ENCODE measurements at places on chromosomes 11 and 22. TPM values are rescaled to one million over a fixed set of nuclear protein-coding genes. Genes with fewer than 3 reads are reported as not detected.

Gene MFNG
- 94.0 TPM for total RNA-seq

Gene C1QTNF5
- not detected for total RNA-seq

DNA sequence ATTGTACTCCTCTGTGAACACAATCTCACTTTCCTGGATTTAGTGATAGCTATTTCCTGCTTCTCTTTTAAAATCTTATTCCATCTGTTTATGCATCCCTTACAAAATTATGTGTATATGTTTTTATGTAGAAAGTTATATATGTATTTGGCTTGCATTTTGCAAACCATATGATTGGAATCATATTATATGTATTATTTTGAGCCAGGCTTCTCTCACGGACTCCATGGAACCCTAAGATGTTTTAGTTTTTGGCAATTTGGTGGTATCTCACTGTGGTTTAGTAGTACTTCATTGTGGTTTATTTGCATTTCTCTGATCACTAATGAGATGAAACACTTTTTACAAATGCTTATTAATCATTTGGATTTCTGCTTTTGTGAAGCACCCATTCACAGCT, 507.3 kb upstream of the KIRREL3 start:
- no peaks in the 10 kb centered on the region for H3K27me3 ChIP-seq
- no peak overlapping the region for H3K4me3 ChIP-seq
- DNase-seq = no peak
- no peaks in the 10 kb centered on the region for H3K4me1 ChIP-seq
- H3K27ac ChIP-seq = no peak overlapping the region

- peaks cover 3% of the 10 kb centered on the region for H3K36me3 ChIP-seq
- no peak overlapping the region for H3K27ac ChIP-seq
- H3K4me3 ChIP-seq = no peak overlapping the region
- no peaks in the 10 kb centered on the region for H3K27me3 ChIP-seq
- no peak for DNase-seq
Measured at GRCh38 chr11:2709429-2709828, 9.6 kb upstream of the KCNQ1OT1 start.

- no peak overlapping the region for H3K4me3 ChIP-seq
- DNase-seq = no peak
- H3K27me3 ChIP-seq = no peaks in the 10 kb centered on the region
- peaks cover 10% of the 10 kb centered on the region for H3K4me1 ChIP-seq
Measured at GRCh38 chr11:129825380-129825779, 9.7 kb downstream of the TMEM45B start.

All from activated T-cell treated with anti-CD3 and anti-CD28 coated beads, Interleukin-2, amount 50 U/mL, for 72 hours (primary cell).